ENCODE measurements at places on chromosomes 13 and 19. TPM values are rescaled to one million over a fixed set of nuclear protein-coding genes. Genes with fewer than 3 reads are reported as not detected.

Gene SOX21
- not detected for total RNA-seq

Gene KCNJ14
- 0.50 TPM for total RNA-seq

Gene SLC25A41
- total RNA-seq: 0.26 TPM

DNA sequence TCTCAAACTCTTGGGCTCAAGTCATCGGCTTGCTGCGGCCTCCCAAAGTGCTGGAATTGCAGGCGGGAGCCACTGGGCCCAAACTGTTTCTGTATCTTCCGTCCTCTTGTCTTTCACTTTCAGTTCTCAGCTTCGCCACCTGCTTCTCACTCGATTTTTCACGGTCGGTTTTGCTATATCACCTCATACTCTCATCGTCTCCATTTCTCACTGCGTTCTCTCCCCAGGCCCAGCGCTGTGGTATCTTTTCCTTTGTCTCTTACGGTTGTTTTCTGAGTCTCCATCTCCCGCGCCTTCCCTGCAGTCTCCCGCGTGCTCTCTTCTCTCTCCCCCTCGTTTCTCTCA lies 14.9 kb downstream of the SSC5D start:
- no peak for DNase-seq

GRCh38 chr13:89401264-89401675 lies 1730.1 kb downstream of the SLITRK5 start:
- DNase-seq: peak; percentile 74

DNA sequence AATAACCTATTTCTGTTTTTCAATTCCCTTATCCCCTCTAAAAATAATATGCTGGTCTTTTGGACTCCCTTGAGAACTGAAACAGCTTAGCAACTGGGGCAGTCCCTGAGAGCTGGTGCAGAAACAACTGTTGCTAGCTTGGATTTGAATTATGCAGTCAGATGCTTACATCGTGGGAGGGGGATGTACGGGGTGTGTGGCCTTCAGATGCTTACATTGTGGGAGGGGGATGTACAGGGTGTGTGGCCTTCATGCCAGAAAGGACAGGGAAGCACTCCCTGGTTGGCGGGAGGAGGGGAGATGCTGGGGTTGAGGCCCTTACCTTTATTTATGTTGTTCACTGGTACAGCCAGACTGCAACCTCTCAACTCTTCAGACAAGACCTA lies 25.6 kb downstream of the LRCH1 start:
- DNase-seq: no peak

GRCh38 chr13:105492216-105492615 lies 1043.2 kb downstream of the EFNB2 start:
- no peak for DNase-seq
